ENCODE measurements at places on chromosomes 11 and 22.

DNA sequence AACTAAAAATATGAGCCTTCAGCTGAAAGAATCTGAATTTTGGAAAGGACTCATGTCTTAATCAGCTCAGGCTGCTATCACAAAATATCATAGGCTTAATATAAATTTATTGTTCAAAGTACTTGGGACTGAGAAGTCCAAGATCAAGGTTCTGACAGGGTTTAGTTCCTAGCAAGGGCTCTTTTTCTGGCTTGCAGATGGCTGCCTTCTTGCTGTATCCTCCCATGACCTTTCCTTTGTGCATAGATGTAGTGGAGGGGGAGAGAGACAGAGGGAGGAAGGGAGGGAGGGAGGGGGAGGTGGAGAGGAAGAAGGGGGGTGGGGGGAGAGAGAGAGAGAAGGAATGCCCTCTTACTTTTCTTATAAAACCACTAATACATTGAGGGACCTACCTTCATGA, 306.8 kb upstream of the DDI1 start:
- no peaks in the 10 kb centered on the region for H3K27me3 ChIP-seq
- no peak overlapping the region for H3K27ac ChIP-seq
- no peaks in the 10 kb centered on the region for H3K4me1 ChIP-seq
- H3K36me3 ChIP-seq, result no peaks in the 10 kb centered on the region
- no peak for DNase-seq

- H3K27ac ChIP-seq, result no peak overlapping the region
- no peaks in the 10 kb centered on the region for H3K36me3 ChIP-seq
- no peaks in the 10 kb centered on the region for H3K27me3 ChIP-seq
- DNase-seq, result no peak
- no peaks in the 10 kb centered on the region for H3K4me1 ChIP-seq
Observed at GRCh38 chr11:34327804-34328631, 29.8 kb downstream of the ABTB2 start.

- no peaks in the 10 kb centered on the region for H3K27me3 ChIP-seq
- H3K4me3 ChIP-seq, result no peak overlapping the region
- H3K36me3 ChIP-seq, result peaks cover 3% of the 10 kb centered on the region
- no peak overlapping the region for H3K27ac ChIP-seq
- DNase-seq, result no peak
Observed at GRCh38 chr11:4044976-4045646, 49.5 kb upstream of the RRM1 start.

DNA sequence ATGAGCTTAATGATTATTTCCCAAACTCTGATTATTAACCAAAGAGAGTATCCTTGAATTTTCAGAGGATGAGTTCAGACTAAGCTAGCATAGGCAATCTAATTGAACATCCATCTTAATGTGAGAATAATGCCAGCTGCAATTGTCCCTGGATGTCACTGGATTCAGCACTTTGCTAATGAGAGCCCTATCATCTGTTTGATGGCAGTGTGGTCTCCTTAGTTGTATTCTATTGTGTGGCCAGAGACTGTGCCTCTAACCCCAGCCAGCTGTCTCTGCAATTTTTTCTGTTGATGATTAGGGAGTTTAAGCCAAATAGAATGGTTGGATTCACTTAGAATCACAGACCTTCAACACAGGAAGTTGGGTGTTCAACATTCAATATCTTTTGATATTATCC, 1249.5 kb downstream of the FAM181B start:
- H3K36me3 ChIP-seq, result no peaks in the 10 kb centered on the region
- no peak for DNase-seq
- H3K4me1 ChIP-seq, result no peaks in the 10 kb centered on the region
- H3K4me3 ChIP-seq, result no peak overlapping the region
- H3K27me3 ChIP-seq, result no peaks in the 10 kb centered on the region

- no peaks in the 10 kb centered on the region for H3K4me1 ChIP-seq
- no peak overlapping the region for H3K27ac ChIP-seq
- no peaks in the 10 kb centered on the region for H3K27me3 ChIP-seq
- no peak for DNase-seq
Observed at GRCh38 chr22:41106122-41106968, 14.0 kb downstream of the EP300 start.

- no peak overlapping the region for H3K27ac ChIP-seq
- no peak for DNase-seq
- no peaks in the 10 kb centered on the region for H3K27me3 ChIP-seq
- no peak overlapping the region for H3K4me3 ChIP-seq
- H3K36me3 ChIP-seq, result no peaks in the 10 kb centered on the region
- no peaks in the 10 kb centered on the region for H3K4me1 ChIP-seq
Observed at GRCh38 chr11:82929121-82929520, 27.6 kb downstream of the DDIAS start.

DNA sequence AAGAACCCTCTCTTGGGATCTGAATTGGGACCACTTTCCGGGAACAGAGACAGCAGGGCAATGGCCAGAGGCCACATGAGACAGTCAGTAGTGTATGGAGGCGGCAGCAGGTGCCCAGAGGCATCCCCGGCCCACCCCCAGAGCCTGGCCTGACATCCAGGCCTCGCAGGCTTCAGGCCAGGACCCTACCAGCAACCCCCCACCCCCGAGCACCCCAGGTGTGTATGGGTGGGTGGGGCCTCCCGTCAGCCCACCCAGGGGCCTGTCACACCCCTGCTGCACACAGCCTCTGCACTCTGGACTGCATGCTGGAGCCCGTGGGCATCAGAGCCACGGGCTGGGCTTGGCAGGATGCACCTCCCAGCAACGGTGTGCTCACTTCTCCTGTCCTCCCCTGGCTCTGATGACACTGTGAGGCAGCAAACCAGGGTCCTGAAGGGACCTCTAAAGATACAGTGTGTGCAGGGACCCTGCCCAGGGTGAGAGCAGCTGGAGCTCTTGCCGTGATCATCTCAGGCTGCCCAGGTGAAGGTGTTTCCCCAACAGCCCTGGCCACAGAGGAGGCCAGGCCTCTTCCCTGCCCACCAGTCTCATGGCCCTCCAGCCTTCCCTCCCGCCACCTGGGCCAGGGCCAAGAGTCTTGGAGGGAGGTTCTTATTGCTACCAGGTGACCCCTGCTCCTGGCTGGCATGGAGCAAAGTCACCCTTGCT, 88.8 kb upstream of the SEPTIN5 start:
- H3K27ac ChIP-seq, result no peak overlapping the region
- no peaks in the 10 kb centered on the region for H3K4me1 ChIP-seq
- no peak overlapping the region for H3K4me3 ChIP-seq
- no peaks in the 10 kb centered on the region for H3K36me3 ChIP-seq

DNA sequence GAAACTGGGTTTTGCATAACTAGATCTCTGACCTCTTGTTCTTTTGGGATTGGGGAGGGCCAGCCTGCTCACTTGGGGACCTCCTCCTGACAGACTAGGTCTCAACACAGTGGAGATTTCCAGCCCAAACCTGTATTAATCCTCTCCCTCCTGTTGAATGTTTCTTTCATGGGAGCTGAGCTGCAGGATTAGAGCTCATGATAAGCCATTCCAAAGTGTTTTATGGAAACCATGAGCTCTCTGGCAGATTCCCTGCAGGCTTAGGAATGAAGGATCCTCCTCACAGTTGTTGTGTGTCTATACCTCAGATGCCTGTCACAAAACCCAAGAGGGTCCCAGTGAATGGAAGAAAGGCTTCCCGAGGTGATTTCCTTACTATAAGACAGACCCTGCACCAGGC, 248.4 kb upstream of the B3GAT1 start:
- no peak overlapping the region for H3K27ac ChIP-seq
- H3K4me3 ChIP-seq, result no peak overlapping the region
- no peak for DNase-seq
- H3K36me3 ChIP-seq, result no peaks in the 10 kb centered on the region

GRCh38 chr11:67371911-67372320, 1.5 kb downstream of the CLCF1 start:
- DNase-seq, result no peak
- peaks cover 54% of the 10 kb centered on the region for H3K27me3 ChIP-seq
- H3K4me3 ChIP-seq, result no peak overlapping the region
- no peak overlapping the region for H3K27ac ChIP-seq
- H3K36me3 ChIP-seq, result no peaks in the 10 kb centered on the region
- peaks cover 15% of the 10 kb centered on the region for H3K4me1 ChIP-seq

GRCh38 chr11:46485856-46486443, 94.4 kb upstream of the CHRM4 start:
- no peak overlapping the region for H3K4me3 ChIP-seq
- DNase-seq, result no peak
- H3K27me3 ChIP-seq, result no peaks in the 10 kb centered on the region

DNA sequence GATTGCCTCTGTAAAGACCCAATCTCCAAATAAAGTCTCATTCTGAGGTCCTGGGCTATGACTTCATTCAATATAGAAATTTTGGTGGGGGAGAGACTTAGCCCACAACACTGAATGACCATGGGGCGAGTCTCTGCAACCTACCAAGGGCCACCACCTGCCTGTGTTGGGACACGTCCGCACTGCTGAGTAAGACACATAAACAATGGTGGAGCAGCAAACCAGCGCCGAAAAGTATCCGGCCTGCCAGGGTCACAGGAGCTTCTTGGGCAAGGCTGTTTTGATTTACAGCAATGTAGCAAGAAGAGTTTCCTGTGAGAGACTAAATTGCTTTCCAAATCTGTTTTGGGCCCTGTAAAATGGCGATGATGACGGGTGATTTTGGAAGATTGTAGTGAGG, 122.3 kb downstream of the SHANK2 start:
- H3K27me3 ChIP-seq, result no peaks in the 10 kb centered on the region
- H3K4me1 ChIP-seq, result no peaks in the 10 kb centered on the region
- H3K27ac ChIP-seq, result no peak overlapping the region
- DNase-seq, result no peak
- H3K36me3 ChIP-seq, result no peaks in the 10 kb centered on the region
- no peak overlapping the region for H3K4me3 ChIP-seq

DNA sequence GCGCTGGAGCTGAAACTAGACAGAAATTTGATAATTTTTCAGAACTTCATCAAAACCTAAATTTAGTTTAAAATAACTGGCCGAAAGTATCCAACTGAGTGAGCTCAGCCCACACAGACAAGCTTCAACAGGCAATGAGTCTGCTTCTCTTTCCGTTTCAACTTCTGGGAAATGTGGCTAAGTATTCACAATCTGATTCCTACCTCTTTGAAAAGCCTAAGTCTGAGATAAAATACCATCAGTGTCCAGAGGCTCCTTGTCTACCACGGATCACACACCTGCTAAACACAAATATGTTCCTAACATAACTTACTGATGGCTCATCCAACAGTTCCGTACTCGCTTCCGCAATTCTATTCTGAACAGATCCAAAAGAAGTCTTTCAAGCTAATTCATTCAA, 8.5 kb downstream of the SIK3 start:
- no peak for DNase-seq
- H3K36me3 ChIP-seq, result peaks cover 4% of the 10 kb centered on the region
- H3K27me3 ChIP-seq, result no peaks in the 10 kb centered on the region
- no peak overlapping the region for H3K4me3 ChIP-seq
- peaks cover 18% of the 10 kb centered on the region for H3K4me1 ChIP-seq

GRCh38 chr22:35544189-35544588, 3.6 kb downstream of the RASD2 start:
- H3K27ac ChIP-seq, result no peak overlapping the region
- H3K4me3 ChIP-seq, result no peak overlapping the region
- peaks cover 86% of the 10 kb centered on the region for H3K27me3 ChIP-seq
- no peak for DNase-seq
- no peaks in the 10 kb centered on the region for H3K36me3 ChIP-seq

- peaks cover 5% of the 10 kb centered on the region for H3K4me1 ChIP-seq
- no peak for DNase-seq
- no peak overlapping the region for H3K4me3 ChIP-seq
- peaks cover 18% of the 10 kb centered on the region for H3K36me3 ChIP-seq
- H3K27ac ChIP-seq, result no peak overlapping the region
Observed at GRCh38 chr22:29555065-29555644, 1.6 kb upstream of the THOC5 start.

GRCh38 chr22:45993841-45994240, 16.9 kb upstream of the WNT7B start:
- peaks cover 6% of the 10 kb centered on the region for H3K4me1 ChIP-seq
- H3K4me3 ChIP-seq, result no peak overlapping the region
- H3K36me3 ChIP-seq, result no peaks in the 10 kb centered on the region
- no peak overlapping the region for H3K27ac ChIP-seq
- peaks cover 5% of the 10 kb centered on the region for H3K27me3 ChIP-seq
- DNase-seq, result no peak

DNA sequence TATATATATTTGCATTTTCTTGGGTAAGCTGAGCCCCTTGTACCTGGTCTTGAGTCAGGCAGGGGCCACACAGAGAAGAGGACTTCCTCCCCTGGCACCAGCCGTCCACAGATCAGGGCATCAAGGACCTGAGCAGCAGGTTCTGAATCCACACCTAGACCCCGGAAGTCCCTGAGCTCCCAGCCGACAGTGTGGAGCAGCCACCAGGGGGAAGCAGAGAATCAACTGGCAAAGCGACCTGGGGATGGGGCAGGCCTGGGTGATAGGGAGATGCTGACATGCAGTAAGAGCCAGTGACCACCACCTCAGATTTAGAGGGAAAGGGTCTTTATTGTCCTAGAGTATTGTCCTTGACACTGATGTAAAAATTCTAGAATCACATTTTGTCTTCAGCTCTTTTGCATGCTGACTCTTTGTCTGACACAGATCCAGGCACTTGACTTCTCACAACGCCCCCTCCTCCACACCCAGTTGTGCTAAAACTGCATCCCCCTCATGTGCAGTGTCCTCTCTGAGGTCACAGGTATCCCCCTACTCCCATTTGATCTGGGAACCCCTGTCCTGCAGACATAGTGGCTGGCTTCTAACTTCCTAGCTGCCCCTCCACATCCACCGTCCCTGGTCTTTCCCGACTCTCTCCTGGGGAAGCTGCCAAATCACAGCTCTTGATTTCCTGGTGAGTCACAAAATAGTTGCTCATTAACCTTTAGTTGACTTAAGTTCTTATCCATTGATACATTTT, 109.3 kb downstream of the GGTLC2 start:
- H3K27ac ChIP-seq, result no peak overlapping the region
- H3K36me3 ChIP-seq, result no peaks in the 10 kb centered on the region
- peak; percentile 61 for DNase-seq
- H3K27me3 ChIP-seq, result no peaks in the 10 kb centered on the region
- H3K4me1 ChIP-seq, result no peaks in the 10 kb centered on the region

GRCh38 chr11:110000031-110000502, 93.1 kb upstream of the ZC3H12C start:
- H3K4me3 ChIP-seq, result no peak overlapping the region
- no peak for DNase-seq
- H3K4me1 ChIP-seq, result no peaks in the 10 kb centered on the region

- no peaks in the 10 kb centered on the region for H3K36me3 ChIP-seq
- peaks cover 4% of the 10 kb centered on the region for H3K4me1 ChIP-seq
- no peak overlapping the region for H3K27ac ChIP-seq
- H3K27me3 ChIP-seq, result no peaks in the 10 kb centered on the region
- DNase-seq, result no peak
Observed at GRCh38 chr22:26748845-26749244, 91.5 kb downstream of the MIAT start.

DNA sequence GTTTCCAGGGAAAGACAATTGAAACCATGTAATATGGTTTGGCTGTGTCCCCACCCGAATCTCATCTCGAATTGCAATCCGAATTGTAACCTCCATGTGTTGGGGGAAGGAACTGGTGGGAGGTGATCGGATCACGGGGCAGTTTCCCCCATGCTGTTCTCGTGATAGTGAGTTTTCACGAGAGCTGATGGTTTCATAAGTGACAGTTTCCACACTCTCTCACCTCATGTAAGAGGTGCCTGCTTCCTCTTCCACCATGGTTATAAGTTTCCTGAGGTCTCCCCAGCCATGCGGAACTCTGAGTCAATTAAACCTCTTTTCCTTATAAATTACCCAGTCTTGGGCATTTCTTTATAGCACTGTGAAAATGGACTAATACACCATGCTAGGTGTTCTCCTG, 148.3 kb upstream of the CADM1 start:
- no peaks in the 10 kb centered on the region for H3K27me3 ChIP-seq
- no peaks in the 10 kb centered on the region for H3K36me3 ChIP-seq
- no peaks in the 10 kb centered on the region for H3K4me1 ChIP-seq
- H3K4me3 ChIP-seq, result no peak overlapping the region

All from thymus (tissue), 14 donors.